ENCODE measurements at places on chromosomes 11 and 22.

- H3K27me3 ChIP-seq: no peaks in the 10 kb centered on the region
- H3K4me3 ChIP-seq: no peak overlapping the region
- no peak overlapping the region for H3K27ac ChIP-seq
- no peaks in the 10 kb centered on the region for H3K4me1 ChIP-seq
These were observed 55.0 kb upstream of the USP47 start for GRCh38 chr11:11786771-11787170.

- no peak overlapping the region for H3K27ac ChIP-seq
- H3K36me3 ChIP-seq: no peaks in the 10 kb centered on the region
- DNase-seq: no peak
- no peaks in the 10 kb centered on the region for H3K4me1 ChIP-seq
- H3K27me3 ChIP-seq: no peaks in the 10 kb centered on the region
These were observed 5.3 kb upstream of the PARVA start for GRCh38 chr11:12372111-12372510.

DNA sequence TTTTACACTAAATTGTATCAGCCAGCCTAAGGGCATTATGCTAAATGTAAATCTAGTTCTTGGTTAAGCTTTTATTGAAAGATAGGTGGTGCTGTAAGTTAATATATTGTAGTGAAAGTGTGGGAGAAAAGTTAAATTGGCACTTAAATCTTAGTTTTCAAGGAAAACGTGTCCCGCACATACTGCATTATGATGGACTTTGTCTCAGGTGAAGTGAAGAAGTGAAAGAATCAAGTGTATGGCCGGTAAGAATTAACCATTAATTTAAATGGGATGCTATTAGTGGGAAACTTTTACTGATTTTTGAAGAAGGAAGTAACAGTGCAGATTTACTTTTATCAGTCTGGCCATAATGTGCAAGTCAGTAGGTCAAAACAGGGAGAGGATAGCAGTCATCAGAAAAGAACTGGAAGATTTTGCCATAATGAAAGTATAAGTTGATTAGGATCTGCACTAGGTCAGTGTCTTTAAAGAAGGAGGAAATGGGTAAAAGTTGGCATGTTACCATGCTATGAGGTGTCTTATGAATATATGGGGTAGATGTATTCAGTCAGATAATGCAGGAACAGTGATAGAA, 81.6 kb downstream of the PDHX start:
- H3K27me3 ChIP-seq: no peaks in the 10 kb centered on the region
- no peak for DNase-seq
- H3K27ac ChIP-seq: no peak overlapping the region
- H3K36me3 ChIP-seq: no peaks in the 10 kb centered on the region
- no peaks in the 10 kb centered on the region for H3K4me1 ChIP-seq

DNA sequence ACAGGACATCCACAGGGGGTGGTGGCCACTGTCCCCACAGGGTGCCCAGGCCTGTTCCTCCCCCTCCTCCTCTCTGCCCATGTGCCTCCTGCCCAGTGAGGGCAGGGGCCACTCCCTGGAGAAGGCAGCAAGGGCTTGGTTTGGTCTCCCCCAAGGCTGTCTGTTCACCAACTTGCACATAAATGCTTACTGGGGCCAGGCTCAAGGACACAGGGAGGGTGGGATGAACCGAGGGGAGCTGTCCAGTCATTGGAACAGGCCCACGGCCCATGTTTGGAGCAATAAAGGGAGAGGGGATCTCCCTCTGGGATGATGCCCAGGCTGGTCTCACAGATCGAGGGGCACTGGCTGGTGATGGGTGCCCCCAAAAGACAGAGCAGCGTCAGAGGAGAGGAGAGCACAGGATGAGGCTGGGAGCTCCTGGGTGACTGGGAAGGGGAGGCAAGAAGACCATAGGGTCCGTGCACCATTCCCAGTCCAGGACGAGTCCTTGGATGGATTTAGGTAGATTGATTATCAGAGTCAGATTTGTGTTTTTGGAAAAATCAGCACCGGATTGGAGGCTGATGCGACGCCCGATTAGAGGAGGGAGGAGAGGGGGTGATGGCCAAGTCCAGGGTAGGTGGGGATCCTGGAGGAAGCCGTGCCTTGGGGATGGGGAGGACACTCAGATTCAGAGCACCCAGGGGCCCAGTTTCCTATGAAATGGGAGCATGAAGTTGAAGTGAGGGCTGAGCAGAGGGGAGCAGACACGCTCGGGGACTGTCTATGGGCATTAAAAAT, 1.1 kb downstream of the IGLL5 start:
- no peaks in the 10 kb centered on the region for H3K36me3 ChIP-seq
- no peak overlapping the region for H3K4me3 ChIP-seq
- H3K27ac ChIP-seq: no peak overlapping the region
- no peaks in the 10 kb centered on the region for H3K4me1 ChIP-seq
- no peak for DNase-seq

DNA sequence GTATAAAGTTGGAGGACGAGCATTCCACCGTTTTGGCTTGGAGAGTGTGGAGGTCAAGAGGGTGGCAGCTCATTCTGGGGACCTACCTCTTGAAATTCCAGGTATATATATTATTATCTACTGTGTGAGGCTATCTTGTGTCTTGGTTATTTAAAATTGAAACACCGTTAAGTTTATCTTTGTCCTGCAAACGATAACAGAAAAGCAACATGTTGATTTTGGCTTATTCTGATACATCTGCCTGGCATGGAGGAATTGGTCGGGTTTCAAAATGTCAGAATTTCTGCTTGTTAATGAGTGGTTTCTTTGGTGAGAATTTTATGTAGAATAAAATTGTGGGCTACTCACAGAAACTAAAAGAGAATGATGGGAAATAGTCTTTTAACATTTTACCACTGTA, 54.4 kb downstream of the SVIP start:
- no peak overlapping the region for H3K27ac ChIP-seq
- no peak for DNase-seq
- H3K4me3 ChIP-seq: no peak overlapping the region
- H3K4me1 ChIP-seq: no peaks in the 10 kb centered on the region
- H3K27me3 ChIP-seq: no peaks in the 10 kb centered on the region

DNA sequence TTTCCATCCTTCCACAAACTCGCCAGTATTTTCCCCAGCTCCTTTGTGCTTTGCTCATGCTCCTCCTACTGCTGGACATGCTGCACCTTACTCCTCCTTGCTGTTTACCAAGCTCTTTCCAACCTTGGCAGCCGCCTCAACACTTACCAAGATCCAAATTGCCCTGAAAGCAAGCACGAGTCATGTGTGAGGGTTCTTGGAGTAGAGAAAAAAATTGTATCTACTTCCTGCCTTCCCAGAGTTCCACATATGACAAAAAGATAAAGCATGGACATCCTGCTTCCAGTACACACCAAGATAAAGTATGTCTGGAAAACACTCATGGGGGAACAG, 767.5 kb downstream of the NTM start:
- no peaks in the 10 kb centered on the region for H3K36me3 ChIP-seq
- DNase-seq: no peak
- H3K4me3 ChIP-seq: no peak overlapping the region
- H3K4me1 ChIP-seq: no peaks in the 10 kb centered on the region
- H3K27me3 ChIP-seq: no peaks in the 10 kb centered on the region
- H3K27ac ChIP-seq: no peak overlapping the region

DNA sequence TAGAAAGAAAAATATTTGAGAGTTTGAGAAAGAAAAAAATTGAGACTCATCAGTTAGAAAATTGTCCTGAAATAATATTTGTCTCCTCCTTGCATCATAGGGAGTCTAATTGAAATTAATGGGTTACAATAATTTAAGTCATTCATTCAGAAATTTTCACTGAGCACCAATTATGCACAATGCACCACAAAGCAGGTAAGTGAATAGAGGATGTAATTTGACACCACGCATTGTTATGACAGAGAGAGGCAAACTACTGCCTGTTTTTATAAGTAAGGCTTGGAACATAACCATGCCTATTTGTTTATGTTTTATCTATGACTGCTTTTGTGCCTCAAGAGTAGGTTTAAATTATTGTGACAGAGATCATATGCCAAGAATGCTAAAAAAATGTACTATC, 537.9 kb upstream of the FAT3 start:
- no peaks in the 10 kb centered on the region for H3K36me3 ChIP-seq
- no peak overlapping the region for H3K4me3 ChIP-seq
- no peaks in the 10 kb centered on the region for H3K4me1 ChIP-seq
- no peak for DNase-seq
- H3K27me3 ChIP-seq: no peaks in the 10 kb centered on the region
